Activated CD4-positive, alpha-beta T cell treated with anti-CD3 and anti-CD28 coated beads for 4 hours (primary cell): ENCODE measurements at places on chromosomes 2 and 18.

DNA sequence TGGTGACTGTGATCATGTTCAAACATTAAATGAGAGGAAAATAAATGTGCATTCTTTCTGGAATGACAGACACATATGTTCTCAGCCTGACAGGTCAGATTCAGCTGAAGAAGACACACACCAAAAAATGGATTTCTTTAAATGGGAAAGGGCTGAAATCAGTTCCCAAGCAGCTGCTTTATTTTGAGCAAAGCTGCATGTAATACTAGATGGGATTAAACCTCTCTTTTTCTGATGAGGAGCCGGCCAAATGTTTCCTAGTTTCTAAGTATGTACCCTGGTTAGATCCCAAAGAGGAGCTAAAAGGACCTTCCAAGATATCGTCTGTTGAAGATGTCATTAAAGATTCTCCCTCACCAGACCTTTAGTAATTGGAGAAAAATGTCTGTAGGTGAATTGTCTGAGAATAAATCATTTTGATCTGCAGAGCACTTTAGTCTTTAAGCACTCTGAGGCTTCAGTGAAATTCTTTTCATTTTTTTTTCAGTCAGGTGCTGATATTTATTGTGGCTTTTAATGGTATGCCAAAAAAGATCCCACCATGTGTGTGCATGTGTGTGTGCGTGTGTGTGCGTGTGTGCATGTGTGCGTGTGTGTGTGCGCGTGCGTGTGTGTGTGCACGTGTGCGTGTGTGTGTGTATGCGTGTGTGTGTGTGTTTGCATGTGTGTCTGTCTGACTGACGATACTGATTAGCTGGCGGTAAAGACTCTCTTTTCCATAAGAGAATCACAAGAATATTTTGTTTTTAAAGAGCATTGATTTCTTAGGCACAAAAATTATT, 175.8 kb downstream of the IRS1 start:
- DNase-seq, result no peak

DNA sequence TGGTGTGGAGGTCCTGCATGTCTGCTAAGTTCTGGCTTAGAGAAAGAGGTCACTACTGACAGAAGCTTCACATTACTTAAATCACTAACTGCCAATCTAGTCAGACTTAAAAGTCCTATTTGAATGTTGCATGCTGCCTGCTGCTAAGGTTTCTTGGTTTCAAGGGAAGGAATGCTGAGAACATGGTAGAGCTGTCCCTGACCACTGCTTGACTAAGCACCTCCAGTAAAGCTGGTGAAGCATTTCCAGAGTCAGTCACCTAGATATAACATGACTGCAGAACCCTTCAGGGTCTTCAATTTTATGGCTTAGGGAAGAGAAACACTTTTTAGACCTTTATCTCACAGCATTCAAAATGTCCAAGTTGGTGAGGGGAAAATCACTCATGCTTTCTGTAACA, 2178.3 kb upstream of the PIK3C3 start:
- DNase-seq, result no peak

DNA sequence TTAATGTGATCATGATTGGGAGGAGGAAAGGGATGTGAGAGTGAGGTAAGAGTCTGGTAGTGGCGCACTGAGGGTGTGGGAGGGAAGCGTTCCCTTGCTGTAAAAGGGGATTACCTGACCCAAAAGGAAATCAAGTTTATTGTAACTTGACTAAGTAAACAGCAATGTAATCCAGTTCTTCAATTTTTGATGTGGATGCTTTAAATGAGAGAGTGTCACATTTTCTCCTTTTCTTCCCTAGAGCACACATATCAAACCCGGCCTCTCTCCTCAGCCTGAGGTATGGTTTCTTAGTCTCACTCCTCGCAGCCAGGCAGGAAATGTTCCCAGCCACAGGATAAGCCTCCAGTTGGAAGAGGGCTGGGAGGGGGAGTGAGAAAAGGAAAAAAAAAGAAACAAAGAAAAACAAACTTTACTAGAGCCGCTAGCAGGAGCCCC, 688 bp upstream of the ARHGAP28 start:
- DNase-seq, result no peak

GRCh38 chr2:84556190-84556589, 39.9 kb downstream of the DNAH6 start:
- DNase-seq, result peak; percentile 1

DNA sequence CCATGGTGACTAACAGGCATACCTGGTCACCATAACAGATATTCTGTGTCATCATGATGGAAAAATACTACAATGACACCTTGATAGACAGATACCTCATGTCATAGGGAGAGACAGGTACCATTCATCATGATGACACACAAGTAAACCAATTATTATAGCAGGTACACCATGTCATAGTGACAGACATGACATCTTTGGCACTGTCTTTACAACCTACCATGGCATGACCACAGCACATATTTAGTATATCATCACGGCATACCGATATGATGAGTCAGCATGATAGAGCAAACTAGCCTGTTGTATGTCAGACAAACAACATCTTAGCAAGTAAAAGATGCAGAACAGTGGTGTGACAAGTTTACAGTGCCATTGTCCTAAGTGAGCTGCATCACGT, 101.3 kb upstream of the KLHL29 start:
- no peak for DNase-seq

GRCh38 chr2:131801210-131801744, 273.6 kb downstream of the CCDC74A start:
- peak; percentile 3 for DNase-seq

GRCh38 chr2:191030521-191031154, 16.7 kb upstream of the STAT1 start:
- peak; percentile 39 for DNase-seq

DNA sequence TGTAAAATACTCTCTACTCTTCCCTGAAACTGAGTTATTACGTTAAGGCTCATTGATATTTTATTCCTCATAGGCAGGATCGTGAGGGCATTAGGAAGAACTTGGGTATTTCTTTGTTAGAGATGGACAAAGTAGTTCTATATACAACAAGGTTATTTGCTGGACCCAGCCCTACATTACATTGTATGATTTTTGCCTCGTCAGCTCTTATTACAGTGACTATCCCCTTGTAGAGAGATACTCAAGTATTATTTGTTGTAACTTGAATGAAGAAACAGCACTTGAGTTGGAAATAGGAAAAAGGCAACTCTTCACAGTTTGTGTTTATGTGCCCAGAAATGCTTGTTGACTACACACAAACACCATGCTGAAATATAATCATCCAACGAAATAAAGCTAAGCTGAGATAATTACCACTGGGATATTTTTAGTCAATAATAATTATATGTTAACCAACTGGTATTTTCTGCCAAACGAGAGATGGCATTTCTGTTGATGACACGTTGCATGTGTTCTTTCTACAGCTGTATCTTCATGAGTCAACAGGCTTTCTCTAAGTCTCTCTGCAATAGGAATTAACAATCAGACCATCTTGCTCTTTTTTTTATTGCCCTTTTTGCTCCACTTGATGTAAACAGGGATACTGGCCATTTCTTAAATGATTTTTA, 947.6 kb downstream of the DPP10 start:
- no peak for DNase-seq

GRCh38 chr2:162475661-162476060, 131.7 kb downstream of the GCA start:
- DNase-seq, result no peak

- DNase-seq, result no peak
These were observed 175.4 kb downstream of the SATB2 start for GRCh38 chr2:199282309-199282708.

- DNase-seq, result no peak
These were observed 456.5 kb upstream of the CWC22 start for GRCh38 chr2:180463608-180464007.

GRCh38 chr2:98216616-98217015, 129.6 kb upstream of the CNGA3 start:
- DNase-seq, result no peak

GRCh38 chr2:45192991-45193390, 183.7 kb upstream of the SIX2 start:
- DNase-seq, result no peak

DNA sequence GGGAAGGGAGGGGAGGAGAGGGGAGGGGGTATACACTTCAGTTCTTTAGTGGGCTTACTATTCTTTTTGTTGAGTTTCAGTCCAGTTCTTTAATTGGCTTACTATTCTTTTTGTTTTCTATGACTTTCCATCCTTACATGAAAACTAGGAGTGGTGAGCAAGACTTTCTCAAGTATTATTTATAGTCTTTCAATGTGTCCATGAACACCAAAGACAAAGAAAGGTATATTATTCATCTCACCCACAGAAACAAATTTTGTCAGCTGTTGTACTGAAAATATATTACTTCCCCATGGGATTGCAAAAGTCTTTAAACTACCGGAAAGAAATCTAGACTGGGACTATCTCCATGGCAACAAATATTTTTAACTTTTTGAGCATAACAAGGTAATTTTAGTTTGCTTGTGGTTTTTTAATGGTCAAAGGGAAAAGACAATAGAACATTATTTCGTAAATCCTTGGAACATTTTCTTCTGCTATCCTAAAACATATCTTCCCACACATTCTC, 17.6 kb downstream of the ADAM17 start:
- DNase-seq, result no peak

DNA sequence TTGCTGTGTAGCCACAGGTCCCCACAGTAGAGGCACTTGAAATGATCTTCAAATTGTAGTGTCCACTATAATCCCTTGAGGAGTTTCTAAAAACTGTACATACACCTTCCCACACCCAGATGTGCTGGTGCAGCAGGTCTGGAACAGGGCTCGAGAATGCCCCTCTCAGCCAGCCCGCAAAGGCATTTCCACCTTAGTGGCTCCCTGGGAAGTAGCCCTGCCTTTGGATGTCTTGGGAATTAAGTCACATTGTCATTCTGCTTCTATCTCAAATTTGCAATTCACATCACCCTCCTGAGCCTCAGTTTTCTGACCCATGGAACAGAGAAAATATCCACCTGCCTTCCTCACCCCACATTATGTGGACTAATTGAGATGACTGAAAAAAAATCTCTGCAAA, 44.3 kb upstream of the TCF7L1 start:
- DNase-seq, result no peak

DNA sequence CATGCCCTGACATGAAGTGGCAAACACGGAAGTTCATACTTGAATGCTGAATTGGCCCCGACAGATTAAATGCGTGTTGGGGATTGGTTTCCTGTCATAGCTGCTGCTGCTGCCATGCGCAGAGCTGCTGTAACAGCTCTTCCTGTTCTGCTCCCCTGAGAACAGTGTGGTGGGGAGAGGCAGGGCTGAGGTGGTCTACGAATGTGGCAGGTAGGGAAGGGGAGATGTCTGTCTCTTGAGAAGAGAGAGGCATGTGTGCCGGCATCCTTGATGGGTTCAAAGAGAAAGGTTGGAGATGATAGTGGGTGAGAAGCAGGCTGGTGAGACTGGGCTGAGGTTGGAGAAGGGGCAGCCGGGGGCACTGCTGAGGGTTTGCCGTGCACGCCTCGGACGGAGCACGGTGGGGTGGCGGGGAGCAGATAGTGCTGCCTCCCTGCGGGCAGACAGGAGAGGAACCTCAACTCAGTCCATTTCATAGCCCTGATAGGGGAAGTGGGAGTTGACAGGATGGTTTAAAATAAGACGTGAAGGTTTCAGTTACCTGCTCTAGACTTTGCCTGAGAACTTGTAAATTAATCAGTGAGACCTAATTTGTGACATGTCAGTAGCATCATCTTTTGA, 46.1 kb downstream of the TMEM185B start:
- peak; percentile 75 for DNase-seq

DNA sequence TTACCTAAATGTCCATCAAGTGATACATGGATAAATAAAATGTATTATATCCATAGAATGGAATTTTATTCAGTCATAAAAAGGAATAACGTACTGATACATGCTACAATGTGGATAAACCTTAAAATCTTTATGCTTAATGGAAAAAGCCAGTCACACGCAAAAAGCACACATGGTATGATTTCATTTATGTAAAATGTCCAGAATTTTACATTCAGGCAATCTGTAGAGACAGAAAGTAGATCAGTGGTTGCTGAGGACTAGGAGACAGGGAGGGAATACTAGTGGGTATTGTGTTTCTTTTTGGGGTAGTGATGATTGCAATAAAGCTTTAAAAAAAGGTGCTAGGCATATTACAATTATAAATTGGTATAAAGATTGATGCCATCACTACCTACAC, 30.7 kb upstream of the CD302 start:
- DNase-seq, result no peak

- no peak for DNase-seq
These were observed 56.1 kb downstream of the LCLAT1 start for GRCh38 chr2:30503007-30503694.

DNA sequence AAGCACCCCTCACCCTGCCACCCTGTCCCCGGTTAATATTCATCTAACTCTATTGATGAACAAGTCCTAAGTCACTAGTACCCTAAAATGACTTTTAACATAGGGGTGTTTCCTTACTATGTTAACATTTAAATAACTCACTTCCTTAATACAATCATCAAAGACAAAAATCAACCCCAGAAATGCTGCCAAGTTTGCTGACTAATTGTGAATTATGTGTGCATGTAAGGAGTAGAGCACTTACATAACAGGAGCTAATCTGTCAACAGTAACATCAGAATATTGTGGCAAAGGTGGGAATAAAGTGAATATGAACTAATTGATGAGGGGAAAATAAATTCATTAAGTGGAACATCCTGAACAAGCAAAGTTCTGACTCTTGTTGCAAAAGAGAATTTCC, 81.4 kb upstream of the ERBB4 start:
- no peak for DNase-seq

DNA sequence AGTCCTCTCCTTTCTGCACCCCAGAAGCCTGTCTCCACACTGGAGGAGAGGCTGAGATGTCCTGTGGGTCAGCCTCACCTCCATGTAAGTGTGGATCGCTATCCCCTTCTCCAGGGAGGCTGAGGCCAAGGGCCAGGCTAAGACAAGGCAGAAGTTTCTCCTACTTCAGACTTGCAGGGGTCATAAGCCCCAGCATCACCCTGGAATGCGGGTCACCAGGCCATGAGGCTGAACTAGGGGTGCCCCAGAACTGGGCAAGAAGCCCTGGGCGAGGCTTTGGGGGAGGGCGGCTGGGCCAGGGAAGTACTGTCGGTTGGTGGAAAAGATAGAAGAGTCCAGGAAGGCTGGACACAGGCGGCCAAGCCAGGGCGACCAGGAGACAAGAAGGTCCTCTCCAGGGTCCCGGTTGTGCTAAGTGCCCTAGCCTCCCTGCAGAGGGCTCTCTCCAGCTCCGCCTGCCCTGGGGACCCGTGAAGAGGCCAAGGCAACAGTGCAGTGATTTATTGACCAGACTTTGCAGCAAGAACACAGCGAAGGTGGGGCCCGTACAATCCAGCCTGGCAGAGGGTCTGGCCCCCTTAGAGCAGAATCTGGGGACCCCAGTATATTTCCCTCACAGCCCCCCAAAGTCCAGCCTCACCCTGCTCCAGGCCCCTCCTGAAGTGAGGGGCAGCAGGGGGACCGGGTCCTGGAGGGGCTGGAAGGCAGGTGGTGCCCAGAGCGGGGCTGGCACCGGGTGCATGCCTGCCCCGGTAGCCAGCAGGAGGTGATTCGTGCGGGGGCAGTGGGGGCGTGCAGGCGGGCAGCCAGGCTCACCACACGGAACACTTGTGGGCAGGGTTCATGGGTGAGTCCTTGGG, 8.1 kb downstream of the ECEL1 start:
- DNase-seq, result no peak

DNA sequence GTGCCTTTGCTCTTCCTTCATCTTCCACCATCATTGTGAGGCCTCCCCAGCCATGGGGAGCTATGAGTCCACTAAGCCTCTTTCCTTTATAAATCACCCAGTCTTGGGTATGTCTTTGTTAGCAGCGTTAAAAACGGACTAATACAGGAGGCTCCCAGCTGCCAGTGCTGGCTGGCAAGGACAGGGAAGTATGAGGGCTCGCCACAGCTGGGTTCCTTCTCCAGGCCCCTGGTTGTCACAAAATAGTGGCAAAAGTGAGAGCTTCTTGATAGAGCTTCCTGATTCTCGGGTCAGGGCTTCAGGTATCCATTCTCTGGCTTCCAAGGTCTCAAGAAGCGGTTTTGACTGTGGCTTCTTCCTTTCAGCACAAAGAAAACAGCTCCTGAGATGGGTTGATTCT, 85.0 kb downstream of the ZNF516 start:
- no peak for DNase-seq
